NCI-H524 (cell line): ENCODE measurements at places on chromosomes 2 and 18.

GRCh38 chr2:159071190-159071915 is 102.9 kb downstream of the TANC1 start:
- no peak for DNase-seq

DNA sequence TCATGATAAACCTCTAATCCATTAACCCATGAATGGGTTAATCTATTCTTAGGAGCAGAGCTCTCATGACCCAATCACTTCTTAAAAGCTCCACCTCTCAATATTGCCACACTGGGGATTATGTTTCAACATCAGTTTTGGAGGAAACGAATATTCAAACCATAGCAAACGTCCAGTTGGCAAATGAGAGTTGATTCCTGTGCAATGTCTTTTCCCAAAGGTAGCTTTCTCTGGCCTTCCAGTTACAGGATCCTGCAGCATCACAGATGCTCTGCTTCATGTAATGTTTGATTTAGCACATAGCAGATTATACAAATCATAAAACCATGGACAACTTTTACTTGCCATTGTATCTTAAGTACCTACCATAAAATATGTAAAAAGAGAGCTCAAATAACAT is 481.0 kb downstream of the TNS1 start:
- DNase-seq = peak; percentile 6

DNA sequence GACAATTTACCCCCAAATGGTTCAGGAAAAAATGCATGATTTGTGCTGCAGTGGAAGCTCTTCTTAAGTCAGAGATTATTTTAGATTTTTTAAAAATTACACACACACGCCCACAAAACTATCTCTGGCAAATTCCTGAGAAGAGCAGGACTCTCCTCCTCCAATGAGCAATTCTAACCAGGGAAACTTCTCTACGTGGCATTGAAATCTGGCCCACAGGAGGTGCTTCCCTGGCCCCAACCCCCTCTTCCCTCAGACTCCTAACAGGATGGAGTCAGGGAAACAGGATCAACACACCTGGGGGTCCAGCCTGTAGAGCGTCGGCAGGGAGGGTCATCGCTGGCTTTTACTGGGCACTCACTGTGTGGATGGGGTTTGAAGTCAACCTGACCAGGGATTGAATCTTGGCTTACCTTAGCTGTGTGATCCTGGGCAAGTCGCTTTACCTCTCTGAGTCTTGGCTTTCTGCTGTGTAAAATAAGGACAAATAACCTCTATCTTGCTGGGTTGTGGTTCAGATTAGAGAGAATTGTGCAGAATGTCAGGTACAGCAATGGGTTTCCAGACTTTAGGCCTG is 65.4 kb upstream of the ASAP2 start:
- DNase-seq = no peak

DNA sequence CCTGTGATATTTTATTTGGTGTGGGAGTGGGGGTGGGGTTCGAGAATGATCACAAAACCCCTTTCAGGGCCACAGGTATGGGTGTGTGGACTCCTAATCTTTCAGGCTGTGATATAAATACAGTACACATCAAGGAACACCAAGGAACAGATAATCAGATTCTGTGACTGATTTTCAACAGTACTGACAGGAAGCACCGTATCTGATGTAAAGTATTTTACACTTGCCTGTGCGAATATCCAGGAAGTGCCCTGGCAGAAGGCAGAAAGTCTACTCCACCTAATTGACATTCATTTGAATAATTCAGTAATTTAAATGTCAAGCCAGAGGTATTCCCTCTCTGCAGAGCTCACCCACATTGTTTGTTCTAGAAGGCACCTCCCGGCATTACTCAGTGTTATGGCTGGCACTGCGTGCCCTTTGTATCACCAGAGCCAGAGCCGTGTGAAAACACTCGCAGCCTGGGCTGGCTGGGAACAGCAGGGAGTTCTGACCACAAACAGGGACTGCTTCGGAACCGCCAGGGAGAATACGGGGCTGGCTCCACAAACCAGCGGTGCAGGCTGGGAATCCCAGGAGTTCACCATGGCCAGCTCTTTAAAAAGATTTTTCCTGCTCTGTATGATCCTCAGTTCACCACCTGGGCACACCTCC is 91.8 kb downstream of the ACVR1 start:
- no peak for DNase-seq

DNA sequence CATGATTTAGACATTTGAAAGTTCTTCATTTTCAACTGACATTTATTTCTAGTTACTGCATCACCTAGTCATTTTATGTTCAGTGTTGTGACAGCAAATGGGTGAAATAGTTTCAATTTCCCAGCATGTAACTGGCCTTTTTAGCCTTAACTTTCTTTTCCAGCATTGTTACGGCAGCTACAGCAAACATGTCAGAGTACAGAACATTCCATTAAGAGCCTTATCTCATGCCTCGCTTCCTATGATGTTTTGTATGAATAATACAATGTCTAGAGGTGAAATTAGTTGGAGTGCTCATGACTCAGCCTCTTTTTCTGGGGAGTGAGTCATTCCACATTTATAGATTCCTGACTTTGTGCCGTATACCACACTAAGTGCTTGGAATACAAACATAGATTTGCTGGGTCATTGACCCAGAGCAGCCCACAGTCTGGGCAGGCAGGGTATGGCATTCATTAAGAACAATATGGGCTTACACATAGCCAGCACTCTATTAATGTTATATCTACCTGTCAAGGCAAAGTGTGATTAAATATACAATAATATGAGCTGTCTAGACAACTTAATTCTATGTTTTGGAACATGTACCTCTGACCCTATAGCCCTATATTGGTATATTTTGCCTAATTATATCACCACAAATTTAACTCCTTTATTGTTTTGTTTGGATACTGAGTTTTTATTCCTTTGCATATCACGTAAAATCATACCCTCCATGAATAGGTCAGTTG is 72.2 kb downstream of the MAP2 start:
- no peak for DNase-seq

GRCh38 chr2:181054843-181055242 is 74.4 kb downstream of the UBE2E3 start:
- DNase-seq = no peak

GRCh38 chr18:3857544-3857943 is 407.6 kb downstream of the TGIF1 start:
- no peak for DNase-seq
